ENCODE measurements at places on chromosomes 12 and 14.

DNA sequence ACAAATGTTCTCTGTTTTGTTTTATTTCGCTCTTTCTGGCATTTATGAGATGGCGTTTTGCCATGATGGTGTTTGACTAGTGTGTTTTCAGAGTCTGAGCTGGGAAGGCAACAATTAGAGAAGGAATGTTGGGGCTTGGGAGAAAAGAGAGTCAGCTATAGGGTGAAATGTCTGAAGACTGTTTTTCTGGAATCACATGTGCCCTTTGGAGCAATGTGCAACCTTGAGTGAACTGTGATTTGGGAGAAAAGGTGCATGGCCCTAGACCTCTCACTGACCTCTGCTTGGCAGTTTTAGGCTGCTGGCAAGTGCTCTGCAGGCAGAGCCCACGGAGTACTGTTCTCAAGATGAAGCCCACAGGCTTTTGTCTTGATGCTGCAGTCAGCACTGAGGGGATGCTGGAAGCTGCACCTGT, 379.9 kb upstream of the PDE3A start:
- no peak for DNase-seq

- DNase-seq = no peak
Measured at GRCh38 chr14:105376521-105377440, 21.6 kb upstream of the TEX22 start.

DNA sequence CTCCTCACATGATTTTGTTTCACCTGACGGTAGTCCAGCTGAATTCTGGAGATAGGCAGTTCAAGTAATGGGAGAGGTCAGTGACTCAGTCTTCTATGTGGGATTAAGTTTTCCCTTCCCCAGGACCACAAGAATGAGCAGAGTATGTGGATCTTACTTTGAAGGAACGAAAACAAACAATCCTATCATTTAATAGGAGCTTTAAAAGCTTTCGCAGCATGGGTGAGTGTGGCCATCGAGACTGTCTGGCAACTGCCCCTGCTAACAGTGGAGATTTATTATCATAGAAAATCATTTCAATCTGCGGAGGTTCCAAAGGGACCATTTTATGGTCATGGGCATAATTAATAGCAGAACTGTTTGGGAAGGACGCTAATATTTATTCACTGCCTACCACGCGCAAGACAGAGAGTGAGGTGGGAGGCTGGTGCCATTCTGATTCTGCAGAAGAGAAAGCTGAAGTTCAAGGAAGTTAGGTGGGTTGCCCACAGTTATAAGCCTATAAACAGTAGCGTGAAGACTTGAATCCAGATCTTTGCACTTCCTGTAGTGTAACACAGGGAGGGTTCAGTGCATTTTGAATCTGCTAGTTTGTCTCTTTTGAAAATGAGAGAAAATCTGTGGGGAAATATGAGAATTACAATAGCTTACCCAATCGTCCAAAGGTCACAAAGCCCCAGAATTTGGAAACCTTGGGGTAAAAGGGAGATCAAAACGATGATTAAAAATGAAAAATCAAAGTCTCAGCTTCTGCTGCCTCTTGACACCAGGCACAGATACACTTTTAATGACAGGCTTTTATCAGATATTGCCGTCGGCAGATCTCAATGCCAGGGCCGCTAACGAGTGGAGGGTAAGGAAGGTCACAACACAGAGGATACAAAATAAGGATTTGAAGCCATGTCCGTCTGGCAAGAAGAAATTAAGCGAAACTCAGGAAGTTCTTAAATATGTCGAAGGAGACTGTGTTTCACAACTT, 209.6 kb downstream of the CRADD start:
- no peak for DNase-seq

- no peak for DNase-seq
Measured at GRCh38 chr14:46323404-46323762, 328.2 kb downstream of the RPL10L start.

- no peak for DNase-seq
Measured at GRCh38 chr12:20150835-20151422, 217.4 kb upstream of the PDE3A start.

GRCh38 chr12:6272300-6273204, 37.9 kb upstream of the PLEKHG6 start:
- no peak for DNase-seq

- no peak for DNase-seq
Measured at GRCh38 chr14:99272899-99273765, 1.1 kb upstream of the BCL11B start.

DNA sequence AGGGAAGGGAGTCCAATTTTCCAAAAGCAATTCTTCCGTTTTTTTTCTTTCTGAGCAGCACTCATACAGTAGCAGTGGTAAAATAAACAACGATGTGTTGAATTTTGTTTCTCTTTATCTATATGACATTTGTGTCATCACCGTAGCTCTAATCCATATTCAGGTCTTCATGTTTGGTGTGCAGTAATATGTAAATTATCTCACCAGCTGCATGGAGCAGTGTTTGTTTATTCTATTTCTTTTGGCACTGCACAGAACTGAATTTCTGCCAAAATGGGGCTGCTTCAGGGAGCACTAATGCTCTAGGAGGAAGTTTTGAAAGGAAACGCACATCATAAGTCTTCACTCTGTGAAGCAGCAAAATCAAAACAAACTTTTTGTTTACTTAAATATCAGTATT, 130.0 kb upstream of the NPAS3 start:
- DNase-seq = no peak

GRCh38 chr14:100410056-100410565, 87.0 kb downstream of the SLC25A47 start:
- no peak for DNase-seq

DNA sequence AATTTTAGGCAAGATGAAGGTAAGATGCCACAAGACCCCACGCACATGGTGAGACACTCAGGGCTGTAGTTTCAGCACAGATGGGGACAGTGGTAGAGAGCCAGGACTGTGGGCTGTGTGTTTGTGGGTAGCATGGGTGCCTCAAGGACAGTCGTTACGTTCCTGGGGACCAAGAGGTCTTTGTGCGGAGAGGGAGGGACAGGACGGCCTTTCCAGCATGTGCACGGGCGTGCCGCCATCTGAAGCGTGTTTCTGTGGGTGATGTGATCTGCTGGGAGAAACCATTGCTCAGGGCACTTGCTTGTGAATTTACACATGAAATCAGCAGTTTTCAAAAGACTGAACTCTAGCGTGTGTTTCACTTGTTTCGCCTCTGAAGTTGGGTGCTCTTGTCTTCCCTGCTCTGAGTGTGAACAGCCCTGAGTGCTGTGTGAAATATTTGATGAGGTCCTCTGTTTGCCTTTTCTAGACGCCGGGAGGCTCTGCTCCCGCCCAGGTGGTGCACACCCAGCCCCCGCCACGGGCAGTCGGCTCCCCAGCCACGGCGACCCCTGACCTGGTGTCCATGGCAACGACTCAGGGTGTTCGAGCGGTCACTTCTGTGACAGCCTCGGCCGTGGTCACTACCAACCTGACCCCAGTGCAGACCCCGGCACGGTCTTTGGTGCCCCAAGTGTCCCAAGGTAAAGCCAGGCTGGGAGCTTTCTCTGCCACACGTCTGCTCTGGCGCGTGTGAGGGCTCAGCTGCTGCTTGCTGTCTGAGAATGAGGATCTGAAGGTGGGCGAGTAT, 82.3 kb downstream of the DDX51 start:
- no peak for DNase-seq

DNA sequence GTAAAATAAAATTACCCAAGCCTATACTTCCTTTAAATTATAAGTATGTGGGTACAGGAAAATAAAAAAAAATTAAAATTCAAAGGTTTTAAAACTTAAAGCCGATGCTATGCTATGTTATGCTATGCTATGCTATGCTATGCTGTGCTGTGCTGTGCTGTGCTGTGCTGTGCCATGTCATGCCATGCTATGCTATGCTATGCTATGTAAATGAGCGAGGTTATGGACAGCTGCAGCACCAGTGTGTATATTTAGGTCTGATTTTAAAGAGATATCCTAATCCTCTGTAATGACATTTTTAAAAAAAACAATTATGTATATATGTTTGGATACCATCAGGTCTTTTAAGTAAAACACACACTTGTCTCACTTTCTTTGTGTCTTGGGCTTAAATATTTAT, 1822.0 kb upstream of the SEL1L start:
- DNase-seq = no peak

- DNase-seq = no peak
Measured at GRCh38 chr14:71711619-71712018, 220.6 kb upstream of the RGS6 start.

GRCh38 chr14:101408077-101408831, 153.0 kb upstream of the DIO3 start:
- no peak for DNase-seq

- DNase-seq = no peak
Measured at GRCh38 chr12:106147956-106148355, 9.2 kb upstream of the NUAK1 start.

DNA sequence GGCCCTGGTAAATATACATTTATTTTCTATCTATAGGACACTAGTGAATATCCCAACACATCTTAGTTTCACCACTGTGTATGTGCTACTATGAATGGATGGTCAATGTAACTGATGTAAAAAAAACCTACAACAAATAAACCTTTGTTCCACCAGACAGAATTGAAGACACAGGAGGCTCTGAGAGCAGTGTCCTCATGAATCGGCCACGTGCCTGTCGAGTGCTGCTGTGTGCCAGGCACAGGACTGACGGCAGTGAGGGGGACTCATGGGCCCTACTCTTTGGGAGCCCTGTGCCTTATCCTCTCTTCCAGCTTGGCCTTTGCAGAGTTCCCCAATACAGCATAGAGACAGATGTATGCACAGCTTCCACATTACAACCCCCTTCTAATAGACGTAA, 18.2 kb downstream of the CINP start:
- no peak for DNase-seq

DNA sequence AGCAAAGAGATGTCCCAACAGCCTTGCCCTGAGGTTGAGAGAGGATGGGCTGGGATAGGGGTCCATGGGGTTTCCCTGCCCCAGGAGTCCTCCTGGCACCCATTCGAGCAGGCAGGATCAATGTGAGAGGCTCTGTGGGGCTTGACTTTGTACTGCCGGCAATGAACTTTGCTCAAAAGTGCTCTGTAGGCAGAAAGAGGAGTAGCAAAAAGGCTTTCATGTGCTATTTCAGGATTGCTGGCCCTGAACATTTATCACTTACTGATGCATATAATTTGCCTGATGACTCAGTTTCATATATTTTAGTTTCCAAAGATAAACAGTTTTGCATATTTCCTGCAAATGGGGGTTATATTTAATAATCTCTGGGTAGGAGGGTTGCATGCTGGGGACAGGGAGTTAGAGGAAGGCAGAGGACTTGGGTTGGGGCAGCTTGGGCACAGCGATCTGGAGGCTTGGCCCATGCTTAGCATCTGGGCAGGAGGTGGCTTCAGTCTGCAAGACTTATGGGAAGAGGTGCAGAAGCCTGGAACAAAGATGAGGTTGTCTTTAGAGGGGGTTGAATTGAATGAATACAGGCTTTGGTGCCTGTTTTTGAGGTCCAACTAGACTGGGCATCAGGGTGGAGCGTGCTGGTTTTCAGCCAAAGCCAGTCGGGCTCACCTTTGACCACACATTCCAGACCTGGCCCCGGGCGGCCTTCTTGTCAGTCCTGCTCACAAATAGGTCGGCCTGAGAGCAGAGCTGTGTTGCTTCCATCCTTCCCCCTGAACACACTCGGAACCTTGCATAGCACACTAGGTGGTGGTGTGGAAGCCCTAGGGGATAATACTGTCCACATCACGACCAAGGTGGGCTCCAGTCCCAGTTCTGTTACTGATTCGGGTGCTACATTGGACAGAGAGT, 101.4 kb downstream of the PAPOLA start:
- DNase-seq = no peak

DNA sequence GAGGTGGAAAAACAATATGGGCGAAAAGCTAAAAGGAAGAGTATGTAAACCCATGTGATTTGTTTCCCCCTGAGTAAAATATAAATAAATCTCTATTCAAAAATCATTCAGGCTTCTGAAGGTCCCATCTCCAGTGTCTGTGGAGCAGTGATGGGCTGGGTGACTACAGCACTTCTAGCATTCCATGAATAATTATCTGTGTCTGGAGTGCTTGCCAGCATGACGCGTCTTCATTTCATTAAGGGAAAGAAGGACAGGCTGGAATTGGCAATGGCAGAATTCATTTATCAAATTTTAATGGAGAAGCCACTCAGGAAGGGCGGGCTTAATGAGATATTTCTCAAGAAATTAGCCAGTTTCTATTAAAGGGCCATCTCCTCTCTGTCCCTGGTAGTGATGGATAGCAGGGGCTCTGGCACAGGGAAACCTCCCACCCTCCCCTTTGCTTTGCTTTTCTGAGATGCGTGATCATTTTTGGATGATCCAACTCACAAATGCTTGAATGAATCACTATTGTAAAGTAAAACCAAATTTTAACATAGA, 916.3 kb upstream of the SEL1L start:
- no peak for DNase-seq

DNA sequence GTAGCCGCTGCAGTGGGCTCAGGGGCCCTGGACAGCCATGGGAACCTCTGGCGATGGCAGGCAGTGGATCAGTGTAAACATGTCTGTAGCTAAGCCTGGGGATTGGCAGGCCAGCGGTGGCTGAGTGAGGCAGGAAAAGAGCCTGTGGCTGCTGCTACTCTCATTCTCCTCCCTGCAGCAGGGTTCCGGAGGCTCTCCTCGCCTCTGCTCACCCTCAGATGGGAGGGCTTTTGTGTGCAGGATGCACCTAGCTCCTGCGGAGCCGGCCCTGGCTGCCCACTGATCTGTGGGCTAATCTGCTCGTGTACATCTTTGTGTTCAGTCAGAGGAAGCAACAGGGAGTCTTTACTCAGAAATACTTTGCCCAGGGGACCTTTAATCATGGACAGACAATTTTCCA, 59.5 kb downstream of the GALNT8 start:
- no peak for DNase-seq

DNA sequence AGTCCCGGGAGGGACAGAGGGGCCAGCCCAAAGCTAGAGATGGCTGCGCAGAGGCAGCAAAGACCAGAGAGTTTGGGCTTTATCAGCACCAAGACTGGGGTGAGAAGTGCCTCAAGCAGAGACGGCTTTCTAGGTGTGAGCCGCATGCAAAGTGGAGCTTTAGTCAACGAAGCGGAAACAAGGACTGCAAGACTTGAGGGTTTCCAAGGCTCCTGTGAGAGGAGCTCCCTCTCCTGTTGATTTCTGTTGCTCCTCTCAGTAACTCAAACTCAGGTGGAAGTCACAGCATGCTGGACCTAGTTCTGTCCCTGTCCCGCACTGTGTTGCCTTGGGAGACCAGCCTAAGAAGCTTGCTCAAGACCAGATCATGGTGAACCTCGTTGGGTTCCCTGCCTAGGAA, 327.8 kb downstream of the MED13L start:
- no peak for DNase-seq
